ENCODE measurements at places on chromosomes 1 and 21.
A peak's percentile ranks its signal among the peaks of the same experiment; 100 is the strongest.

DNA sequence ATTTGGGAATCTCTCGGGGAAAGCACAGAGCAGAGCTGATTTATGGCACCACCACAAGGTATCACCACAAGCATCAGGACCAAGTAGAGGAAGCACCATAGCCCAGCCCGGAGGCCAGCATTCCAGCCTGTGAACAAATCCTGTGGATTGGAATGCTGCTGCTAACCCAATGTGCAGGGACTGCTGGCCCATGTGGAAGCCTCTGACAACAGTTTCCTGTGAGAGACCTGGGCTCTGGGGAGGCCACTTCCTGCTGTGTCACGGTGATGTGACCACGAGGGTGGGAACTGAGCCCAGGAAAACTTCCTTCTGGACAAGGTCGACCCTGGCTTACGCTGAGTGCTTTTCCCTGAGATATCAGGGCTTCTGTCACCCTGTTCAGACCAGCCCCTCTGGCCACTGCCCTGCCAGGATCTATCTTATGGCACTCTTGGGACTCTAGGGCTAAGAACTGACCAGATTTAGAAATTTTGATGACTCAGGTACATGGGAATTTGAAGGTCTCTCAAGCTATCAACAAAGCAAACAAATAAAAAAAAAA lies 88.3 kb upstream of the NGF start:
- DNase-seq, result no peak

- no peak for DNase-seq
Observed at GRCh38 chr1:109116286-109116685, 2.4 kb downstream of the ELAPOR1 start.

DNA sequence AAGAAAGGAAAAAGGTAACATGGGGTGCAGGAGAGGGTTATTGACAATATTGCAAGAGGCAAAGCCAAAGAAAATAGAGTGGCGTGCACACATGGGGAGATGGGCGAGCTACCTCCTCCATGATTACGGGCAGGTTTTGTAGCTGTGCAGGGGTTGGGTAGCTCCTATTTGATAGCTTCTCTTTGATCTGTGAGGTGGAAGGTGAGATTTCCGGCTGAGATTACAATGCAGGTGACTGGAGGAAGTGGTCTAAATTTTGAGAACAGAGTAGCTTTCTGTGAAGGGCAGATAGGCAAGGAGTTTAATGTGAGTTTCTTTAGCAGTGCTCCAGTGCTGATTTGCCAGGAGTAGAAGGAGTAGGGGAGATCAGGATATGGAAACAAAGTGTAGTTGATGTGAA lies 263.4 kb downstream of the PLA2G4A start:
- no peak for DNase-seq

DNA sequence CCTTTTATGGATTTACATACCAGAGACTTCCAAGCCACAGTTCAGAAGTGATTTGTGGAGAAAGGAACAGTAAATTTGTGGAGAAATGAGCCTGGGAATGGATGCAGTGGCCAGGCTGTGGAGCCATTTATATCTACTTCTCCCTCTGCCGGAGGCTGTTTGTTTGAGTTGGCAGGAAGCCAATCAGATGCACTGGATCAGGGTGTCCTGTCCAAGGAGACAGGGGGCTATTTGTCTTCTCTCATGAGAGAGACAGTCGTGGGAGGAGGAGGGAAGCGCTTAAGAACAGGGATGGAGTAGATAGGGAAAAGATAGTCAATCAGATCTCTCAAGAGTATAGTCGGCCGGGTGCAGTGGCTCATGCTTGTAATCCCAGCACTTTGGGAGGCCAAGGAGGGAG lies 2.8 kb upstream of the HAPLN2 start:
- DNase-seq, result no peak

- no peak for DNase-seq
Observed at GRCh38 chr1:3034728-3035562, 13.7 kb downstream of the ACTRT2 start.

DNA sequence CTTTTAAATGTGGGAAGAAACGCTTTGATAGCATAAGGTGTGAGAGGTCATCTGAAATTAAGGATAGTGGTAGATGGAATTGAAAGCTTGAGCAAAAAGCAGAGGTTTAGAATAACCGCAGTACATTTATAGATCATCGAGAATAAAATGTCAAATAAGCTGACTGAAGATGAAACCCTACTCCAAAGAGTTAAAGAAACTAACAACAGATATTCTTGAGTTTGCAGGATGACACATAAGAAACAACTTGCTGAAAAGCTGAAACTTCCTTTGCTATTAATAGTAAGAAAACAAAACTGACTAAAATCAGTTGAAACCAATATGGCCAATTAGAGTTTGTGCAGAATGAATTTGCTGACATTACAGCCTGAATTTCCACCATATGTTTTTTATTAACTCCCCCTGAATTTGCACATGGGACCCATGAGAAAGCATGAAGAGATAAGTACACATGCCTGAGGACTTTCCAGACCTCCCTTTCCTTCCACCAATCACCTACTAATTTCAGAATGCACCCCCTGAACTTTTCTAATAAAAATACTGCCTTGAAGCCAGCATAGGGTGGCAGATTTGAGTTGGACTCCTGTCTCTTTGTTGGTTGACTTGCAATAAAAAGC lies 1.7 kb upstream of the C1orf185 start:
- DNase-seq, result no peak

- DNase-seq, result no peak
Observed at GRCh38 chr1:212428496-212428895, 4.2 kb upstream of the NENF start.

DNA sequence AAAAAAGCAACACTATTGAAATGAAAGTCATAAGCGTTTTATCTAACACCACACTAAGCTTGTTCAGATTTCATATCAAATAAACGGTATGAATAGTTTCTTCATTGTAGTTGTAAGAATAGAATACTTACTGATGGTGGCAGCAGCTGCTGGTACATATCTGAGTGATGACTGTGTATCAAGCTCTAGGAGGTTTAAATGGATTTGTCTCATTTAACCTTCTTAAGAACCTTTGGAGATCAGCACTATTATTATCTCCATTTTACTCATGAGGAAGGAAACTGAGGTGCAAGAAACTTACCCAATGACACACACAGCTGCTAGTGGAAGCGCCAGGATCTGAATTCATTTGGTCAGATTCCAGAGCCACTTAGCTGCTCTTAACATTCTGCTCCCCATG lies 104.0 kb downstream of the EIF4G3 start:
- DNase-seq, result no peak

DNA sequence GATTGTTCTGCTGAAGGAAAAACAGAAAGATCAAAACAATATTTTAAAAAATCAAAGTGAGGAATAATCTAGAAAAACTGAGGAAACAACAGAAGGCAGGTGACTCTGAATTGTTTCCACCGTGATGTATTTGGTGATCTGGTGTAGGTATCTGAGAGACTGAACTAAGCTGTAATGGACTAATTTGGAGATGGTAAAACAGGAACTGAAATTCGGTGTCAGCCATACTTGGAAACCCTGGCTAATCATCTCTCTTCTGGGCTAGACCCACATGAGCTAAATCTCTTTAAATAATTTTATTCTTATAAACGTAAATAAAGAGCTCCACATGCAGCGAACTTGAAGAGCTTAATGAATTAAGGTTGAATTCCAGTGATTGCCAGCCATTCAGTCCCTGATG lies 1226.1 kb downstream of the NCAM2 start:
- no peak for DNase-seq

DNA sequence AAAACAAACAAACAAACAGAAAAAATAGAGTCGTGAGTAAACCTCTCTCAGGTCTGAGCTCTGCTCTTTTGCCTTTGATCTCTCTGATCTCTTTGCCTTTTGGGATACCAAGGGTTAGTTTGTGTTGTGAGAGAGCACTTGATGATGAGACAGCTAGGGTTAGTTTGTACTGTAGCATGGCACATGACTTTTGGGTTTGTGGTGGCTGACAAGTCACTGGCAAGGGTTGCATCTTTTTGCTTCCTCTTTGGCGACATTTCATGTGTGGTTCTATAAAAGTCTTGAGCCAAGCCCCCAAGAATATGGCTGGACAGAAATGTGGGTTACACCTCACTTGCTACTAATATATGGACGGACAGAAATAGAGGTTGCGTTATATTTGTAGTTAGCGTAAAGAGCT lies 60.5 kb downstream of the TESK2 start:
- no peak for DNase-seq

- DNase-seq, result no peak
Observed at GRCh38 chr1:179583771-179584320, 7.8 kb upstream of the TDRD5 start.

- no peak for DNase-seq
Observed at GRCh38 chr1:96259399-96259798, 462.2 kb upstream of the PTBP2 start.

DNA sequence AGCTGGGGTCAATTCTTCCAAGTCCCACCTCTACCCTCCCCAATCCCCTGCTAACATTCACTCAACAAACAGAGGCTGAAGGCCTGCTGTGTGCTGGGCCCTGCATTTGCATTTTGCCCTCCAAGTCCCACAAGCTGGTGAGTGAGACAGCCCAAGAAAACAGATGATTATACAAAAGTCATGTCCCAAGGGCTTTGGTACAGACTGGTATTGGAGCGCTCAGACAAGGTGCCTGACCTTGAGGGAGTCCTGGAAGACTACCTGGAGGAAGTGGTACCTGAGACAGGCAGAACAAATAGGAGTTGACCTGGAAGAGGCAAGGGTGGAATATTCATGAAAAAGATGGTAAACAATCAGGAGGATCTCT lies 4.2 kb downstream of the LMOD1 start:
- no peak for DNase-seq

DNA sequence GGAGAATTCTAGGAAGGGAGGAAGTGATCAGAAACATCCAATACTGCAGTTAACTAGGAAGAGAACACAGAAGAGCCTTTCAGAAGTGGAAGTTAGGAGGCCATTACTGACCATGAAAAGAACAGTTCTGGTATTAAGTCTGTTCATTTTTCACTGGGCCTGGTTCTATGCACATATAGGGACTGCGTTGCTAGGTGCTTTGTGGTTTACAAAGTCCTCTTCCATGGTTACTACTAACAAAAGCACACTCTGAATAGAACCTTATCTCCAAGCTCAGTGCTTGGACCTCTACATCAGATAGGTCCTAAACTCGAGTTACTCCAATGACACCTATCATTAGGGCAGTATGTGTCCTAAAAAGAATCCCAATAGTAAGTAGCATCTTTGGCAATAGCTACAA lies 75.4 kb downstream of the RPAP2 start:
- DNase-seq, result no peak

DNA sequence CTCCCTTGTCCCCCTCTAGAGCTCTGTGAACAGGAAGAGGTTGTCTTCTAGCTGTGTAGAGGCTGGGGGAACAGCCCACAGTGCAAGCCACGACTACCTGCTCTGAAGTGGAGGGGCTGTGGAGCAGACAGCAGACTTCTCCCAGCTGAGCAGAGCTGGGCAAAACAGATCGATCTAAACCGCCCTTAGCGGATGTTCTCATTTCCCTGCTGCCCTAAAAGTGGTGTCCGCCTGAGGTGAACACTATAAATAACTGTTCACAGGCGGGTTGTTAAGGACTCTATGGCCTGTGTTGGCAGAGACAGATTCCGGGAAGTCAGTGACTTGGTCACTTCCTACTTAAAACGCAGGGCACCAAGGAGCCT lies 203.2 kb downstream of the RHOU start:
- DNase-seq, result no peak

GRCh38 chr1:65407877-65408276 lies 12.6 kb upstream of the LEPR start:
- DNase-seq, result no peak

- no peak for DNase-seq
Observed at GRCh38 chr1:67059346-67059745, 5.4 kb upstream of the SLC35D1 start.

- no peak for DNase-seq
Observed at GRCh38 chr21:43196826-43197225, 28.0 kb downstream of the CRYAA start.

- no peak for DNase-seq
Observed at GRCh38 chr1:54564312-54565112, 16.5 kb downstream of the ACOT11 start.

DNA sequence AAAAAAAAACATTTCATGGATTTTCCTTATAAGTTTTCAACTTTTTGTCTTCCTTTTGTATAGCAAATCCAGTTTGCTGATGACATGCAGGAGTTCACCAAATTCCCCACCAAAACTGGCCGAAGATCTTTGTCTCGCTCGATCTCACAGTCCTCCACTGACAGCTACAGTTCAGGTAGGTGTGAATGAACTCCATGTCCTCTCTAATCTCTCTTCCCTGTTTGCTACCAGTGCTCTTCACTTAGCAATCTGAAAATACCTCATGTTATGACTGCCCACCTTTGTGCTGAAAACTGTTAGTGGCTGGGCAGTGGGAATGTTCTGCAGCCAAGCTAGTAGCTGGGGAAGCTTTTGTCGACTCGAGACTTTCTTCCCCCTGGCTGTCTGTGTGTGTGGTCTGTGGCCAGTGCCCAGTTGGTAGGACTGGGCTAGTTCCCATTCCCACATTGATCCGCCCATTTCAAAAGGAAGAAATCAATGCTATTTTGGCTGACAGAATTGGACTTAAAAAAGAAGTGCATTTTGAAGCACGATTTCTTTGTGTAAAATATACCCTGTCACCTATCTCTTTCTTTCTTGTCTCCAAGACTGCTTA lies 24.5 kb downstream of the AHCYL1 start:
- DNase-seq, result no peak

- DNase-seq, result no peak
Observed at GRCh38 chr1:45922374-45922773, 119.0 kb downstream of the MAST2 start.

GRCh38 chr1:80827666-80828065 lies 973.1 kb upstream of the ADGRL2 start:
- no peak for DNase-seq

DNA sequence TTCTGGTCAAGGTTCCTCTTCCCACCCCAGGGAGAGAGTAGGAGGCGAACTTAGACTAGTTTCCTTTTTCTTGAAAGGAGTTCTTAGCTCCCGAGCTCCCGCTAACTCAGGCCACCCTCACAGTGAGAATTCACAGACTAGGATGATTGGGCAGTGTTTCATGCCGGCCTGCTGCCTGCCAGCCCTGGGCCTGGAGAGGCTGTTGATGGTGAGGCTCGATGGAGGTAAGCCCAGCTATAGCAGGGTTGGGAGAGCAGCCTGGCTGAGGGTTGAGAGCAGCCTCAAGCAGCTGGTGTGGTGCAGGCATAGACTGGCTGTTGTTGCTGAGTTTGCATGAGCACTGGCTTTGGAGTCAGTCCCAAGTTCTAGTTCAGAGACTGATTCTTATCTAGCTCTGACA lies 274.4 kb downstream of the MATN1 start:
- DNase-seq, result no peak

- DNase-seq, result peak; percentile 77
Observed at GRCh38 chr1:8026153-8026975, at the start of gene ERRFI1. Gene ERRFI1, minus strand, starts transcription at chr1:8026309. Its CDS starts 10,690 bp downstream, at chr1:8015619.

DNA sequence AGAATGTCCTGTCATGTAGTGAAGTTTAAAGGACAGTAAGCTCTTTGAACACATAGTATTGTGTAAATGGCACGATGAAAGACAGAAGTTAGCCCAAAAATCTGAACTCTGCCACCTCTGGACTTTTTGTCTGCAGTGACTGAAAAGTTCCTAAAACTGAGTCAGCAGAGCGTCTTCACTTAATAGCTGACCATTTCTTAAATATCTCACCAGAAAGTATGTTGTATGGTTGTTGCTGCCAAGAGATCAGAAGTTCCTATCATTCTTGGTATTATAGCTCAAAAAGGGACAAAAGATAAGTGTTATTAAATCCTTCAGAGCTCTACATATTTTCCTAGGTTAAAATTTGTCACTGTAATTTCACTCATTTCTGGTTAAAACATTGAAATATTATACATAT lies 1003.0 kb downstream of the TTLL7 start:
- no peak for DNase-seq

GRCh38 chr1:44514673-44515072 lies 109.6 kb downstream of the RNF220 start:
- no peak for DNase-seq

All from stimulated activated CD4-positive, alpha-beta T cell treated with anti-CD3 and anti-CD28 coated beads, TNF-alpha, amount 100 ng/mL, for 1 hour (primary cell).